ENCODE measurements at places on chromosomes 3 and 15. TPM values are rescaled to one million over a fixed set of nuclear protein-coding genes. Genes with fewer than 3 reads are reported as not detected.

Gene GREM1
- 4.4 TPM for polyA plus RNA-seq

Gene STRA6
- 1.1 TPM for polyA plus RNA-seq

DNA sequence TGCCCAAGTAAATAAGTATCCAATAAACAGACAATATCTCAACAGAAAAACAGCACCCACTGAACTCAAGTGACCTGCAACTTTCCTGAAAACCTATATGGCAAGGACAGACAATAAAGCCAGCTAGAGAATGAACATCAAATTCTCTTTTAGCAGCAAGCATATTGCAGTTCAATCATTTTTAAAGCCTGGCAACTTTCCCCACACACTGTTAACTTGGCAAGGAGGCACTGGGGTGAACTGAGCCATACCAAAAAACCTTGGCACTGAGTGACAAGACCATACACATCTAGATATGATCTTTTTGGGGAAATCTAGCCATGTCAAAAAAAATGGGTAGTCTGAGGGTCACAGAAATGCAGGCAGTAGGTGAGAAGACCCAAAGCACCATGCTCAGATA is 174.6 kb downstream of the STT3B start:
- DNase-seq: no peak

Gene C3orf22
- not detected for polyA plus RNA-seq

- DNase-seq: no peak
These were observed 263.9 kb downstream of the FAM43A start for GRCh38 chr3:194949592-194949991.

DNA sequence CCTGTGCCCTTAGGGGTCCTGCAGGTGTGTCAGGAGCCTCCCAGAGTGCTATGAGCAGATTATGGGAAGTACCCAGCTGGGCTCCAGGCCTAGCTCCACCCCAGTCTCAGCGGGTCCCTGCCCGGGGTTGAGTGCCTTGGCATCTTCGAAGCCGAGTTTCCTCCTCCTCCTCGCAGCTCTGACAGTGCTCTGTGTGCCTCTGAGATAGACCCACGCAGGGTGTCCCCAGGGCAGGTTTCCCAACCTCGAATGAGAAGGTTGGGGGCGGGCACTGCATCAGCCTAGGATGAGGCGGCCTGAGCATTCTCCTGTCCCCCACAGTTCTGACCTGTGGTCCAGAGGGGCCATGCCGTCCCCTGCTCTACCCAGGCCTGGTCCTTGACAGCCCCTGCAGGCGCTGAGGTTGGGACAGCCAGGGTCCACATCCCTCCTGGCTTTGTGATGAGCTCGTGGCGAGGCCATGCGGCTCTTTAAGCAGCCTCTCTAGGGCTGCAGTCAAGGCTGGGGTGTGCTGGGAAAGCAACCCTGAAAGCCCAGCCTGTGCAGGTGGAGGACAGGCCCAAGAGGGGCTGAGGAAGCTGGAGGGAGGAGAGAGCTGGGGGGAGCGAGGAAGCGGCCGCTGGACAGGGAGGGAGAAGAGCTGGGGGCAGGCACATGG is 20.2 kb upstream of the SKOR1 start:
- DNase-seq: no peak

All from brain (organoid and tissue), 16 donors.